Bronchial epithelial cell (primary cell): ENCODE measurements at places on chromosomes 2 and 18.

DNA sequence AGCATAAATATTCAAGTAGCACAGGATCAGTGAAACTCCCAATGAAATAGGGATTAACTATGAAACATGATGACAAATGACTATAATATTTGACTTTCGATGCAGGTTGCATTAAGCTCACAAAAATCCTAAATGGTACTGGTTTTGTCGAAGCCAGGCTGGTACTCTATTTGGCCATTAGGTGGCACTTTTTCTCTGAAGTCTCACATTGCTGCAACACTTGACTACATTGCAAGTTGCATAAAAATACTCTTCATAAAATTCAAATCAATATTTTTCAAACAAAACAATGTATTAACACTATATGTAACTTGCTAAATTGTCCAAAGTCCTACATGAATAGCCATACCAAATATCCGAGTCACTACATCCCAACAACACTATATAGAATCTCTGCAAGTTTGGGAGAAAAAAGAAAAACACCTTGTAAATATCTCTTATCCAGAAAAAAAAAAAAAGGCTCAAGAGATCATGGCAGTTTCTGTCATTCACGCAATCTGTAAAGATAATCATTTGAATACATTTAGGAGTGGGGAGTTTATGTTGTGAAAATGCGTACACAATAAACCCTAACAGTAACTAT lies 9.5 kb downstream of the RTTN start:
- peak; percentile 62 for DNase-seq

DNA sequence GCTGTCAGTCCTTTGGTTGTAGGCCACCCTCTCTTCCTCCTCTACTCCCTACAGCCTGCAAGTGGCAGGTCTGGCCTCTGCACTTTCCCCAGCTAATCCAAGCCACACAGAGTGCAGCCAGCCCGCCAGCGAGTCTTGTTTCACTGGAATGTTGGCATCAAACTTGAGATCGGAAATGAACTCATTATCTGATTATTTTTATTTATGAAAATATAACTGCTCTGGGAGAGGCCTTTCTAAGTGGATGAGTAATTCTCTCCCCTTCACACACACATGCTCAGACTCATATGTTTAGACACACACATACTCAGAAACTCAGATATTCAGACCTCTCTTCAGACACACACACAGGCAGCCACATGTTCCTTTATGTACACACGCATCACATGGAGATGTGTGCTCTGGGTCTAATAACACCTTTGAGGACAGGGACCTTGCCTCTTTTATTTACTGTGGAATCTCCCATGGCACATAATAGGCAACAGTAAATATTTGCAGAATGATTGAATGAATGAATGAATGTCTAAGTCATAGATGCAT lies 151.3 kb downstream of the ZFP36L2 start:
- peak; percentile 100 for DNase-seq

GRCh38 chr18:24631243-24632025 lies 171.0 kb downstream of the HRH4 start:
- DNase-seq = no peak

DNA sequence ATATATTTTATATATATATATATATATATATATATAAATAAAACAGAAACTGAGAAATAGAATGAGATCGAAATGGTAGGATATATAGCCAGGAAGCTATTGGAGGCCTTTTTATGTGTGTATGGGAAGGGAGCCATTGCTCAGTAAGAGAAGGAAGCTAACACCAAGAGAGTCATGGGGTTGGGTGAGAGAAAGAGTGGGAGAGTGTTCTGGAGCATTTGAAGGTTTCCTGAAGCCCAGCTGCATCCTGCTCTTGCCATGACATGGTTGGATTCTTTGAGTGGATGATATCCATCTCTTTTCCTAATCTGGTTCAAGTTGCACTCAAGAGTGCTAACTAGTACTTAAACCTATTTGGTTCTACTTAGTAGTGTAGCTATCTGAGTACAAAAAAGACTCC lies 282.3 kb downstream of the DYSF start:
- no peak for DNase-seq

GRCh38 chr2:157875641-157876065 lies 477 bp downstream of the ACVR1 start:
- DNase-seq = no peak

- DNase-seq = no peak
These were observed 43.2 kb upstream of the GPR75 start for GRCh38 chr2:53903011-53903410.

DNA sequence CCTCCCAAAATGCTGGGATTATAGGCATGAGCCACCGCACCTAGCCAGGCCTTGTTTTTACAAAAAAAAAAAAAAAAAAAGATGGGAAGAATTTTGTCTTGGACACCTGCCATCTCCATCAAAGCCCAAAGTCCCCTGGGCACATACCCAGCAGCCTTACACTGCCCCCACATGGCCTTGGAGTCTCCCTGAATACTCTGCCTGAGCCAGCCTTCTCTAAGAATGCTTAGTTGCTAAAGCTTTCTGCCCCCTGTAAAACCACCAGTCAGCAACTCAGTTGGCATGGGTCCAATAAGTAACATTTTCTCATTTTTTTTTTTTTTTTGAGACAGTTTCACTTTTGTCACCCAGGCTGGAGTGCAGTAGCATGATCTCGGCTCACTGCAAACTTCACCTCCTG lies 40.6 kb downstream of the SPC25 start:
- no peak for DNase-seq

DNA sequence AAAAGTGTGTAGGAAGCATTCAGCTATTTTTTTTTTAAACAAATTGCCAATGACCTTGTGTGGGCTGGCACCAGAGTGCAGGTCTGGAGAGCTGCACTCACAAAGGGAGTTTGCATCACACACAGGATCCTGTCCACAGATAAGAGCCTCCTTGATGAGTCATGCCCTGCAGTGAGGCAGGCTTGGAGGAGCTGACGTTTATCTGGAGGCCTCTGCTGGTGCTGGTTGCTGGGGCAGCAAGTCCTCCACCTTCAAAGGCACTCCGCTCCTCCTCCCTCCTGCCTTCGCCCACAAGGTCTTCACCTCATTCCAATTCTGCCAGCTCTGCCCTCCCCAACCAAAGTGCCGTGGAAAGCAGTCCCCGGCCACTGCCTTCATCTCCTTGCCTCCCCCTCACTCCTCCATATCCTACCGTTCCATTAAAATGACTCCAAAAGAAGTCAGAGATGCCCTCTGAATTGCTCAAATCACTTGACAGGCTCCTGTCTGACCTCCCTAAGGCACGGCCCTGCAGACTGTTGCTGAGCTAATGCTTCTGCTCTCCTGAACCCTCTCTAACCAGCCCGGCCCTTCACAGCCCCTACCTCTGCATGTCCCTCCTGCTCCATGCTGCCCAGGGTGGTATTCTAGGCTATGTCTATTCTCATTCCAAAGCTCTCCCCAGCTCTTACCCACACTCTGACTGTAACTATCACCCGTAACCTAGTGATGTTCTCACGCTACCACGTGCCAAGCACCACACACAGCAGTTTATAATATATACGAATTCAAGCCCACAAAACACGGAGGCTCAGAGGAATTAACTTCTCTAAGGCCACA lies 30.9 kb downstream of the LONRF2 start:
- DNase-seq = peak; percentile 90

- DNase-seq = no peak
These were observed 61.1 kb downstream of the ODC1 start for GRCh38 chr2:10387033-10387432.

GRCh38 chr2:172447811-172448493 lies 20.6 kb downstream of the ITGA6 start:
- DNase-seq = peak; percentile 82
